Astrocyte of the cerebellum (primary cell): ENCODE measurements at places on chromosomes 5 and 9.
A peak's percentile ranks its signal among the peaks of the same experiment; 100 is the strongest.

DNA sequence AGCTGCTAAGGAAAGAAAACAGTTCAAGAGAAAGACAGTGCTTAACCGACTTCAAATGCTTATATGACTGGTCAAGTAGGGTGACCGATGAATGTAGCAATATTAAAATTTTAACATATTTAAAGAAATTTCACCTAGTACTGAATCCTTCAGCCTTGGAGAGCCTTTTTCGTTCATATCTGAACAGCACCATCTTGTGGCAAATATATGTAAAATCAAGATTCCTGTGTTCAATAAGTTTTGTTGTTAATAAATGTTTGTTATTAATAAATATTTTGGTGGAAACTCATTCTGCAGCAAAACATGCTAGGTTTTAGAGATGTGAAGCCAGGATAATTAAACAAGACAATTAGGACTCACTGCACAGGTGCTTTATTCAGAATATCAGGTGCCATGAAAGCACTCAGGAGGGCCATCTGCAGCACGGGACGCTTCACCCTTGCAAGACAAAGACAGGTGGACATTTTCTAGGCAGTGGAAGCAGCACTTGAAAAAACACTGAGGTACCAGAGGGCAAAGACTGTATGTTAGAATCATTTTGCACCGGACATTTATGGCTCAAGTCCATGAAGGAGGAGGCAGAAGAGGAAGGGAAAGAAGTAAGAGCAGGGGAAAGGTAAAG is 15.6 kb downstream of the TICAM2 start:
- no peak for DNase-seq

- no peak for DNase-seq
These were observed 176.6 kb downstream of the ARHGAP26 start for GRCh38 chr5:142946547-142947426.

DNA sequence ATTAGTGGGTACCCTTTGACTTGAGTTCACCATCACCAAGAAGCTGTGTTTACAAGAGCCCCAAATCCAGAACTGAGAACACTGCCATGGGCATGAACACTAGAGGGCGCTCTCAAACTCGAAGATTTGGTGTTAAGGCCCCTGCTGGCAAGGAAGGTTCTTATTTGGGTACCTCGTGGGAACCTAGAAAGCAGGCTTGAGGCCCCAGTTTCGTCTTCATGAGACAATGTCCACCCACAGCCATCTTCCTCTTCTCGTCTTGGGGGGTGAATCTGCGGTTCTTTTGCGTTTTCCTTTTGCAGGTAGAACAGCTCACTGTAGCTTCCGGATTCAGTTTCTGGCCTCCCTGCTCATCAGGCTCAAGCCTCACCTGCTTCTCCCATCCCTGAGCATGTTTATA is 184.0 kb downstream of the SEMA5A start:
- DNase-seq: no peak

GRCh38 chr5:32760091-32760509 is 49.0 kb downstream of the NPR3 start:
- DNase-seq: peak; percentile 53

GRCh38 chr9:127578952-127579853 is 32.9 kb upstream of the STXBP1 start:
- DNase-seq: peak; percentile 81

GRCh38 chr5:141182248-141182647 is at the start of gene PCDHB16:
Gene PCDHB16 (plus strand): TSS chr5:141182387. CDS start chr5:141182560, 173 bp downstream.
- DNase-seq: no peak

DNA sequence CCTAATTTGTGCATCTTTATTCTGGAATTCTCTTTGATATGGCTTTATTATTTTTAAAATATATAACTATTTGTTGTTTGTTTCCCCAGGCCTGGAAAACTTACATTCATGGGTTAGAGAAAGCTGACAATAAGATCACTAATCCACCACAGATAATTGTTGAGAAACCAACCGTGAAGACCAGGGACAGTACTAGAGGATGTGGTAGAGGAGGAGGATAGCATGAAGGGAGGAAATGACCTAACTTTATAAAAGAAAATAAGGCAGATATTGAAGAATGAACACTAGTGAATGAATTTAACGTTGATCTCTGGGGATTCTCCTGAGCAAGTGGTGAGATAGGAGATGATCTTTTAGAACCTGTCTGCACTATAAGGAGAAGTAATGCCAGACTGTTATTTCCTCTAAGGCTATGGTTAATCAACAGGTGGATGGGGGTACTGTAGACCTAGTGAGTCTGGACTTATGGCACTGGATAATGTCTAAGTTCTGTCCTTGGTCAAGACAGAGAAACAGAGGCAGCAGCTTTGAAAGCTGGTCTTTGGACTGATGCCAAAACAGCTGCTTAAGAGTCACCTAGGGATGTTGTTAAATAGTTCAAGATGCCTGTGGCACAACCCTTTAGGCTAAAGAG is 52.4 kb downstream of the NREP start:
- no peak for DNase-seq

- DNase-seq: no peak
These were observed 17.0 kb upstream of the CMBL start for GRCh38 chr5:10324518-10325370.

DNA sequence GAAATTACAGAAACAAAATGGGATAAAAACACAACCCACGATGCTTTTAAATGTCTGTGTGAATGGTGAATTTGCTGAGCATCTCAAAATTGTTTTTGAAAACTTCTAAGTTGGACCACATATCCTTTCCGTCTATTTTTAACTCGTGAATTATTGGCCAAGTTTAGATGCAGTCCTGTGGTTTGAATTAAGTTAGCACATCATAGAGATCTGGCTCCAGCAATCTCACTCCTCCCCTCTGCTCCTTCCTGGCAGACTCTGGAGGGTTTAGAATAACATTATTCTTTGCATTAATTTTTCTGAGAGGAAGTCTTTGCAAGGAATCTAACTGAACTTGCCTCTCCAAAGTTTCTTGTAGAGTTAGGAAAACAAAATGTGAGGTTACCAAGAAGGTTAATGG is 14.5 kb upstream of the ANKRD55 start:
- DNase-seq: peak; percentile 54

DNA sequence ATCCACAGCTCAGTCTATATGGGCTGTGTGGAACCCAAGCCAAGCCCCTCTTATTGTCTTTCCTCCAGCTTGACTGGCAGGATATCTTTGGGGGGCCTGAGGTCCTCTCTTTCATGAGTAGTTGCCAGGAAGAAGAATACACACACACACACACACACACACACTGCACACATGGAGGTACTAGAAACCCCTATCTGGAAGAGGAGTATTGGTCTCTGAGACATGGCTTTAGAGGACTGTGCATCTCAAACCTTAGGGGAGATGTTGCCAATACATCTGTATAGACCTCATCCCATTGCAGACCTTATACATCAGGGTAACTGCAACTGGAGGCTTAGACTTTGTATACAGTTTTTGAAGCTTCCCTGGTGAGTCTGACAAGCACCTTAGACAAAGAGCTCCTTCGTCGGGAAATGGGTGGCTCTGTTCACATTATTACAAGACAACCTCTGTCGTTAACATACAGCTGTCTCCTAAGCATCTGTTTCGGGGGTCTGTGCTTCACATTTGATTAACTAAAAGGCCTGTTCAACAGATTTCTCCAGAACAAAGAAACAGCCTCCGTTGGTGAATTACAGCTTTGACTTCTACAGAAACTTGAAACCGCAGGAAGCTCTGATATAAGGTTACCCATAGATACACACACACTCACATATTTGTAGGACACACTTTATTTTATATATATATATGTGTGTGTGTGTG is 5.5 kb upstream of the ENTREP1 start:
- DNase-seq: no peak

GRCh38 chr5:157269165-157269671 is 3.3 kb downstream of the CYFIP2 start:
- no peak for DNase-seq

GRCh38 chr5:145408048-145408341 is 427.1 kb downstream of the PRELID2 start:
- DNase-seq: no peak

GRCh38 chr5:14507156-14507941 is 74.2 kb upstream of the OTULINL start:
- no peak for DNase-seq

GRCh38 chr5:111532886-111533582 is 20.7 kb upstream of the STARD4 start:
- DNase-seq: no peak

- DNase-seq: no peak
These were observed 125.1 kb downstream of the BARX1 start for GRCh38 chr9:93830012-93830596.

- no peak for DNase-seq
These were observed 191.5 kb downstream of the ZNF608 start for GRCh38 chr5:124554746-124555578.

- DNase-seq: no peak
These were observed 17.6 kb downstream of the TRMO start for GRCh38 chr9:97904725-97905124.

DNA sequence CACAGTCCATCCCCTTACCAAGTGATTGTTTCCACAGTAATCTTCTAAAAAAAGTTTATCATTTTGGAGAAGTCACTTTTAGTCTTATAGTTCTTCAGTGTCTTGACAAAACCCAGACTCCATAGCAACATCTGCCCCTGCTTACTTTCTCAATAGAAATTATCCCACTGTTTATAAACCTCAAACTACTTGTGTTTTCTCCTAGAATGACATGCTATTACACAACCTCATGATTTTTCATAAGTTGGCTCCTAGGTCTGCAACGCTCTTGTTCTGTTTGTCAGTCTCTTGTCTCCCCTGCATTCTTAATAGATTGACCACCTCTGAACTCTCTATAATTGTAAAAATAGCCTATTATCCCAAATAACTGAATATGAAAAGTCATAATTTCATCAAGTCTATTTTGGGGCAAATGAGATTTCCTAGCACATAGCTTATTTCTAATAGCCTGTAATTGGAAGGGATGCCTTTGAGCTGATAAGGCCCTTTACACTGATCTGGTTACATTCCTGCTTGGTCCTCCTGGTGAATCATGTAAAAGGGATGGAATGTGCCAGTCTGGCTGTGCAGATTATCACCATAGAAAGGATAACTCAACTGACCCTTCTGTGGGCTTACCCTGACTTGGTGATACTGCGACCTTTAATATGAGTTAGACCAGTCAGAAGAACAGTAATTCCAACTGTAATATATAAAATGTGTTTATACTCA is 69.6 kb downstream of the CHSY3 start:
- no peak for DNase-seq

DNA sequence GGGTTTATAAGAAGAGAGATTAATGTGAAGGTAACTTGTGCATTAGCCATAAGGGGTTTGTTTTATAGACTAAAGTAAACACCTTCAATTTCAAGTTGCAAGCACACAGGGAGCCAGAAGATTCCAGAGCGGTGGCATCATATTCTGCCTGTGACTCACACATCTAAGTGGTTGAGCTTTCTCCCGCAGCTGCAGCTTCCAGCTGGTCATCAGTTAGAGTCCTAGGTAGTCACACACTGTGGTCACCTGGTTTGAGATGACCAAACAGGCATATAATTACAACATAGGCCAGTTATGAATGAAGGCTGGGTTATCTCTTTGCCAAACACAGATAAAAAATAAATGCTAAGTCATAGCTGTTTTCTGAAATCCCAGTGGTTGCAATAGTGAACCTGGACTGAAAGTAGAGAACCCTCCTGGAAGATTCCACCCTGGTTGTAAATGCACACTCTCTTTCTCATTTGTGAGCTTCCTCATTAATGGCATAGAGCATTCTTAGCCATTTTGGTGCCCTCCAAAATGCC is 171.3 kb downstream of the GDNF start:
- DNase-seq: peak; percentile 96

DNA sequence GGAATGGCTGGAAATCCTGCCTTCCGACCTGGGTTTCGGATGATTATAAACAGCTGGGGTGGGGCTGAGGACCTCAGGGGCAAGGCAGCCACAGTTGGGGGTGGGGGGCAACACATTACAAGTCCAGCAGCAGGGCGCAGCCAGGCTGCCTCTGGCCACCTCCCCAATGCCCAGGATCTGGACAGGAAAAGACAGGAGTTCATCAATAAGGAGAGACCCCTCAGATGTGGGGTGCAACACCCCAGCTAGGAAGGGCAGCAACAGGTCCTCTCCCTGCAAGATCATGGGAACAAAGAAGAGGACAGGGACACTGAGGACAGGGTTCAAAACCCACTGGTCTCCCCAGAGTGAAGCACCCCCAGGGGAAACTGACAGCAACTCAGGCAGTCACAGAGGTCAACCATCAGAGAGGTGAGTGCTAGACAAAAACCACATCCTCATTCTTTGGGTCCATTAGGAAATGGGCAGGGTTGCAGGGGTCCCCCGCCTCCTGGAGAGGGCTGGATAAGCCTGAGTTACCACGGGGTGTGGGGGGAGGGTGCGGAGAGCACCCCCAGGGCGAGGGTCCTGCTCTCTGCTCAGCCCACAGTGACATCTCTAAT is 33.5 kb downstream of the SEMA4D start:
- DNase-seq: no peak

DNA sequence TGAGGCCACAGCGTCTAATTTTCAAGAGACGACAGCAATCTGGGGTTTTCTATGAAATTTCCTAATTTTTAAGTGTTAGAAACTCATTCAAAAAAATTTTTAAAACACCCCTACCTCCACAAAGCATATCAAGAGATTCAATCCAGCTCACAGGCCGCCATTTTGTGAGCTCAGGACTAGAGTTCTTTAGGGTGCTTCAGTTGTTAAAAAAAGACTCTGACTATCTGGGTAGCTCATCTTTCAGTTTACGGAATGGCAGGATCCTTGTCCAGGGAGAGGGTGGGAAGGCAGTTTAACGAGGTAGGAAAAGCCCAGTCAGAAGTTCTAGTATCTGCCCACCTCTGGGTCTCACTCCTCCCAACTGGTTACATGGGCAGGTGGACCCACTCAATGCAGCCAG is 43.1 kb downstream of the CAMK2A start:
- no peak for DNase-seq

DNA sequence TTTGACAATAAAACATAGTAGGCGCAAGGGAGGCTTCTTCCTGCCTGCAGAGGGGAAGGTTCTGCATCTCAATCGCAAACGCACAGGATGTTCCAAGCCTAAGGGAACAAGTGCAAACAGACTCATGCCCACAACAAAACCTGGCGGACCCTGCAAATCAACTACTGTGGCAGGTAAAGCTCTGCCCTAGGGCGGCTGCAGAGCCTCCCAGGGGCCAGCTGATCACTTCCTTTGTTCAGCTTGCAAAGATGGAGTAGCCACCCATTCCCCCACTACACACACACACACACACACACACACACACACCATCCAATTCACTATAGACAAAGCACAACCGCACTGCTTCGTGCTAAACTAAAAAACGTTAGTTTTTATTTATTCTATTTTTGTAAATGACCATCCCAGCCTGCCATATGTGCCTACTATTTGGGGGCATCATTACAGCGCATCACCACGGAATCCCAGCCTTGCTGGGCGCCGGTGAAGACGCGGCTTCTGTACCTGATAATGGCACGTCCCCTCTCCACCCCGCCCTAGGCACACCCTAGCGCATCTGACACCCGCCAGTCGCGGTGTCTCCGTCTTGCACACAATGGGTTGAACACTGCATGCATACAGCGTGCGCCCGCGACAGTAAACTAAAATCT is 57.6 kb downstream of the DPYSL3 start:
- DNase-seq: no peak

GRCh38 chr9:16455842-16456241 is 414.6 kb downstream of the BNC2 start:
- DNase-seq: no peak

- DNase-seq: no peak
These were observed 144.8 kb upstream of the ADCY2 start for GRCh38 chr5:7251132-7251531.

- DNase-seq: no peak
These were observed 14.5 kb downstream of the SLC6A18 start for GRCh38 chr5:1239505-1240251.
